ENCODE measurements at places on chromosomes 6 and 20. TPM values are rescaled to one million over a fixed set of nuclear protein-coding genes. Genes with fewer than 3 reads are reported as not detected.
A peak's percentile ranks its signal among the peaks of the same experiment; 100 is the strongest.

- no peak for DNase-seq
Measured at GRCh38 chr6:126672649-126673048, 332.7 kb downstream of the CENPW start.

DNA sequence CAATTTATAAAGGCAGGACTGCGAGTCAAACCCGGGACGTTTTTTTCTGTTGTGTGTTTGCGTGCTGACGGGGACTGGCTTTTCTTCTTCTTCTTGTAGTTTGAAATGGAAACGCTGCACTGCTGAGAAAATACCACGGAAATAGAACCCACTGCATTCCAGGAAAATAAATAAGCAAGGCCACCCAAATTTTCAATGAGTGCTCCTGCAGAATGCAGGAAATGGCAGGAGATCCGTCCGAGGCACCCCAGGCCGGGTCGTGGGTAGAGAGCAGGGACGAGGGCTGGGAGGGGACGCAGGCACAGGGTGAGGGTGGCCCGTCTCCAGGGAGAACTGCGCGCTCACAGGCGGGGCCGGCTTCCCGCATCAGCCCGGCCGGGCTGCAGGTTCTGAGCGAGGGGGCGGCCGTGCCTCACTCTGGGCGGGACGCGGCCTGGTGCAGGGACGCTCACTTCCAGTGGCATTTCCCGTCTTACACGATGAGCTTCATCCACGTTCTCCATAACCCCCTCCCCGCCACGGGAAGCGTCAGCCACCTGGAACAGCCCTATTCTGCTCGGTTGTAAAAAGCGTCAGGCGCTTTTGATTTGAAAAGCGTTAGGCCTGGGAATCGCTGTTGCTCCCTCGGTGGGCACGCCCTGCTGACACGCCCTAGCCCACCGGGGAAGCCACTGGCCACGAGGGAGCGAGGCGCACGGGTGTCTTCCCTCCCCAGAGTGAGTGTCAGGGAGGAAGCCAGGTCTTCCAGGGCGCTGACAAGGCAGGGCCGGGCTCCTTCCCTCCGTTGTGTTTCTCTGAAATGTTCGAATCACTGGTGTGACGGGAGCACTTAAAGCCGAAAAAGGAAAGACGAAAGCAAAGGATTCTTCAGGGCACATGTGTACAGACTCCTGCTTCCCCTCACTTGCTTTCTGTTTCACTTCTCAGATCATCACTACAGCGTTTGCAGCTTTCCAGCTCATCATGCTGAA lies 17.9 kb upstream of the EXOC2 start:
- peak; percentile 83 for DNase-seq

DNA sequence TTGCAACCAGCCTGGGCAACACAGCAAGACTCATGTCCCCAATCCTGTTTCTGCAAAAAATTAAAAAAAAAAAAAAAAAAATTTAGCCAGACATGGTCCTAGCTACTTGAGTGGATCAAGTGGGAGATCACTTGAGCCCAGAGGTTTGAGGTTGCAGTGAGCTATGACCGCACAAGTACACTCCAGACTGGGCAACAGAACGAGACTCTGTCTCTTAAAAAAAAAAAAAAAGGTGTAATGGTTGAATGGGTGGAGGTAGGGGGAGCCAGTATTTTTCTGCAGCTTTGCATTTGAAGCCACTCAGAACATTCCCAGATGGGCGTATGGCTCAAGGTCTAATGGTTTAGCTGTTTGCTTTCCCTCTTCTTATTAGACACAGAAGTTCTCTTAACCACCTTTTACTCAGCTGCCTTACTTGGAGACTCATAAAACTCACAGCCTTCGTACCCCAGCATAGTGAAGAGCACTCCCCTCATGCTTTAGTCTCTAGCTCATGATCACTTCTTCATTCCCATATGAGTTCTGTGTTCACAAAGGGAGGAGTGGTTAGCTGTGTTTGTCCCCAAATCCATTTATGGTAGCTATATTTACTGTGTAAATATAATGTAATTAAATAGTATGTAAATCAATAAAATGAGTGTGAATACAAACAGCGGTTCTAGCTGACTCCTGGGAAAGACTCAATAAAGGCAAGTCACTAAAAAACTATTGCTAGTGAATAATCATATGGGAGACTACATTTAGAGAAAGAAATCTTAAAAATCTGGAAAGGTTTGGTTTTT lies 9.0 kb downstream of the FKBP1A start:
- no peak for DNase-seq

- no peak for DNase-seq
Measured at GRCh38 chr6:35038076-35038475, 103.1 kb downstream of the TCP11 start.

DNA sequence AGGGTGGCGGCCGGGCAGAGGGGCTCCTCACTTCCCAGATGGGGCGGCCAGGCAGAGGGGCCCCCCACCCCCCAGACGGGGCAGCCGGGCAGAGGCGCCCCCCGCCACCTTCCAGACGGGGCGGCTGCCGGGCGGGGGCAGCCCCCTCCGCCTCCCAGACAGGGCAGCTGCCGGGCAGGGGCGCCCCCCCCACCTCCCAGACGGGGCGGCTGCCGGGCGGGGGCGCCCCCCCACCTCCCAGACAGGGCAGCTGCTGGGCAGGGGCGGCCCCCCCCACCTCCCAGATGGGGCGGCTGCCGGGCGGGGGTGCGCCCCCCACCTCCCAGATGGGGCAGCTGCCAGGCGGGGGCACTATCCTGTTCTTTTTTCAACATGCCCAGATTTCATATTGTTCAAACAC lies 78.2 kb upstream of the DST start:
- no peak for DNase-seq

DNA sequence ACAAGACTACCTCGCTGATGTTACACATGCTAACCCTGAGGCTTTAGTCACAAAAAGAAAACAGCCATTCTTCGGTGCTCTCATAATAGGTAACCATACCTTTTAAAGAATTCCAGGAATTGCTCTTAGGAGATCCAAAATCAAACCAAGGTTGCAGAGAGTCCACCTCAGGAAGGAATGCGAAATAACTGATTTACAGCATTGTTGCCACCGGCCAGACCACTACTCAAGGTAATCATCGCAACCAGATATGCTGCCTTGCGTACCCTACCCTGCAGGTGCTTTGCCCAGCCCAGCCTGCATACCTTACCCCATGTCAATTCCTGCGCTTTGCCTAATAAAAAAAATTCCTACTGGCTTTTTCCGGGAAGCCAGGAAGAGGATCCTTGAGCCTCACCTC lies 27.0 kb downstream of the NUP153 start:
- DNase-seq: peak; percentile 49

DNA sequence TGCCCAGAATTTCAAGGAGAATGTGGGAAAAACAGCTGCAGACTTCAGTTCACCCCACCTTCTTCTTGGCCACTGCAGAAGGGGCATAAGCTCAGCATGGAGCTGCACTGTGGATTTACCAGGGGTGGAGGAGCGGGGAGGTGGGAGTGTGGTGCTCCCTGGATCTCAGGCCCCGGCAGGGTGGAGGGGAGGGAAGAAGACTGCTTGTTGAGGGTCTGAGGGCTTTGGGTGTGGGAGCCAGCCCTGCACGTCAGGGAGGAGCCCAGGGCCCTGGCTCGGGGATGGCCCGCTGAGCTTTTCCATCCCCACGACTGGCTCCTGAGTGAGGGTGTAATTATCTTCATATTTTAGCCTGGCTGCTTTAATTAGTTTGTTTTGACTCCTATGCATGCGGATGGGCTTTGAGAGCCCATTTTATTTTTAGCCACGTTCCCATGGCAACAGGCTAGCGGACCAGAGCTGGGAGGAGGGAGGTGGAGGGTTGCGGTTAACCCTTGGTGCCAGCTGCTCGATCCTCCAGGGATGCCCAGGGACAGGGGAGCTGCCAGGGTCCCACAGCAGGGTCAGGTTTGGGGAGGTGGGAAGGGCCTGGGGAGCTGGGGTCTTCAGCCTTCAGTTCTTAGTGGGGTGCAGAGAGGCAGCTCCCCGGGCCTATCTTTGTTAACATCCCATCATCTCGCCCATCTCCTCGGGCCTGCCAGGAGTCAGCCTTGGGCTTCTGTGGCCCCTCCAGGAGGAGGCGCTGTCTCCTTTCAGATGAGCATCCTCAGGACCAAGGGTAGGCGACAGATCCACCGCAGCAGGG lies 68.2 kb downstream of the RAB44 start:
- DNase-seq: peak; percentile 95

- DNase-seq: no peak
Measured at GRCh38 chr6:27889275-27889627, 22.9 kb downstream of the OR2B2 start.

- DNase-seq: peak; percentile 81
Measured at GRCh38 chr6:43771858-43772680, 2.1 kb downstream of the VEGFA start.

- DNase-seq: no peak
Measured at GRCh38 chr6:46948699-46949098, 27.0 kb upstream of the ADGRF5 start.

GRCh38 chr20:63163596-63164483 lies 52.1 kb downstream of the YTHDF1 start:
- no peak for DNase-seq

GRCh38 chr6:134846031-134846430 lies 103.9 kb downstream of the ALDH8A1 start:
- DNase-seq: no peak

DNA sequence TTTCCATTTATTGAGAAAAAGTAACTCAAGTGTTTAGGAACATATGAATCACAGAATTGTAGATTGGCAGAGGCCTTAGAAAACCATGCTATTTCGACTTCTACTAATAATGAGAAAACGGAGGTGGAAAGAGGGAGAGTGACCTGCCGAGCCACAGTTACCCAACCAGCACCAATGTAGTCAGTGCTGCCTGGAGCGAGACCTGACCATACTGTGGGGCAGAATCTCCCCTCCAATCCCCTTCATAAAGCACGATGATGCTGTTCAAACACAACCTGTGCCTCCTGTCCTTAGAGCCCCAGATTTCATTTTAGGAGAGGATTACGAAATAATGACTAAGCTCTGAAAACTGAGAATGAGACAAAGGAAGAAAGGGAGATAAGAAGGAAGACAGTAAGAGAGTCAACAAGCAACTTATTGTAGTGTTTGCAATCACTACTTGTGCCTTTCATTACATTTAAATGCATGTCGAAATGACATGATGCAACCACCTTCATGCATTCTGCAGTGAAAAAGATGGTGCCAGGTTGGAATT lies 70.6 kb downstream of the ATXN1 start:
- DNase-seq: no peak

DNA sequence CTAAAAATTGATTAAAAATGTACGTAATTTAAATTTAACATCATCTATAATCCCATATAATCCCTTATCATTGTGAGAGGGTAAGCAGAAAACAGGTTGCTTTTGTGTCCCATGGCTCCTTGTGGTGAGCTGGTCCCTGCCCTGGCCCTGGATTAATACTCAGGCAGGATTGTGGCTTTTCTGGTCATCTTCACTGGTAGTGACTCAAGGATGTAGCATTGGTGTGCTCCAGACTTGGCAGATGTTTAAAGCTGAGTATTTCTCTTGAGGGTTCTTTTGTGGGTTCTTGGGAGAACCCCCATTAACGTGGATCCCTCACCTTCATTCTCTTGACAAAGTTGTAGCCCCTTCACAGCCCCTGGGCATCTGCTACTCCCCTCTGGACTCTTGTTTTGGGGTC lies 39.3 kb downstream of the SNRNP48 start:
- DNase-seq: no peak

- DNase-seq: no peak
Measured at GRCh38 chr20:61908057-61909026, 157.3 kb downstream of the TAF4 start.

DNA sequence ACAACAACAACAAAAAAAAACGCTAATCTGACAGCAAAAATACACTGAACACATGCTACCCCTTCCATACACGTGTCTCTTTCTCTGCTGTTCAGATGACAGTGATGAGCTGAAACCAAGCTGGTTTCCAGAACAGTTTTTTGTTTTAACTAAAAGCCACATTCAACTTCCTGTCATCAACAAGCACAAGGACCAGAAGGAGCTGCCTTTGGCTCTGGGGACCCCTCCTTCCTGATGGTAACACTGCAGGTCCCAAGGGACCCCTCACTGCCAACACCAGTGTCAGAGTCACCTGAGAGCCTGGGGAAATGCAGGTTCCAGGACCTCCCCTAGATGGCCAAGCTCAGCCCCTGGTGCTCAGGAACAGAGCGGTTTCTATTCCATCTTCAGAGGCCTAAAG lies 6.0 kb downstream of the CST7 start:
- peak; percentile 28 for DNase-seq

- no peak for DNase-seq
Measured at GRCh38 chr20:38228436-38228835, 32.1 kb downstream of the KIAA1755 start.

FLRT3 gene
- total RNA-seq: 81.7 TPM

PHACTR3 gene
- total RNA-seq: not detected

SNRNP48 gene
- 19.5 TPM for total RNA-seq

STK4 gene
- 33.1 TPM for total RNA-seq

TBXT gene
- total RNA-seq: 2.3 TPM

HTR1E gene
- total RNA-seq: 1.6 TPM

HLA-DOB gene
- not detected for total RNA-seq

KCNK15 gene
- total RNA-seq: 0.22 TPM

EPB41L1 gene
- total RNA-seq: 32.3 TPM

Data from endodermal cell (in vitro differentiated cells).